ENCODE measurements at places on chromosomes 5 and 9. TPM values are rescaled to one million over a fixed set of nuclear protein-coding genes. Genes with fewer than 3 reads are reported as not detected.

Gene INSYN2B
- total RNA-seq = 0.50 TPM

Gene LRRC19
- not detected for total RNA-seq

Gene SLC6A19
- not detected for total RNA-seq

Gene MARCOL
- not detected for total RNA-seq
